ENCODE measurements at places on chromosomes 11 and 22. TPM values are rescaled to one million over a fixed set of nuclear protein-coding genes. Genes with fewer than 3 reads are reported as not detected.

Gene LUZP2
- total RNA-seq: 0.17 TPM

Gene DYNC2H1
- total RNA-seq: 44.0 TPM

Gene SLC25A45
- total RNA-seq: 7.4 TPM

Gene SLC22A25
- total RNA-seq: not detected

Gene MYBPC3
- total RNA-seq: not detected

Gene DAGLA
- total RNA-seq: 10.9 TPM

Gene GLYAT
- total RNA-seq: not detected

Measured in A673 (cell line).